ENCODE measurements at places on chromosomes 4 and X.

DNA sequence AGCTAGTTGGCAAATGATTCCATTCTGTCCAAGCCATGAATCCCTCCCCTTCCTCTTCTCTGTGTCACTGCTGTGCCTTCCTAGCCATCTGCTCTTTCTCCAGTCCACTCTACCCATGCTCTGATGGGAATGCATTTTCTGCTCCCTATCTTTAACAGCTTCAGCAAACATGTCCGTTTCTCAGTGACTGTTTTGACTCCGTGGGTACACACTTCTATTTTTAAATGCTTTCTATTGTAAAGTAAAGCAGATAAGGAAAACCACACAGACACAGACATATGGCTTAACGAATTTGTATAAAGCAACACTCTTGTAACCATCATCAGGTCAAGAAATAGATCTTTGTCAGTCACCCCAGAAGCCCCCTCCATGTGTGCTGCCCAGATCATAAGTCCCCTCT is 72.4 kb upstream of the KLHL13 start:
- DNase-seq: no peak

DNA sequence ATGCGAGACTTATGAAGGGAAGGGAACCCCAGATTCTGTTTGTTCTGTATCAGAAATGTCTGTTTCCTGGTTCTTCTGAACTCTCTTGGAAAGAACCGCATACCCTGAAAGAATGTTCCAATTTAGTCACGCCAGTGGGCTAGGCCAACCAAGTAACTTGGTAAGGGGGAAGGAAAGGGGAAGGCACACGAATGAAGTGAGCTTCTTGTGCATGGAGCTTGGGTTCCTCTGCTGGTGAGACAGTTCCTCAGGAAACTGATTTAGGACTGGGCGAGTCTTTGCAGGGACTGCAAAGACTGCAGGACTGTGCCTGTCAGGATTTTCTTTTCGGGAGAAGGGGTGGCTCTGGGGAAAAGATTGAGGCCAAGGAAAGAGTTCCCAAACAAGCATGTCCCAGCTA is 35.6 kb downstream of the FRMPD3 start:
- DNase-seq: no peak

GRCh38 chr4:132284910-132285426 is 864.1 kb upstream of the PCDH10 start:
- no peak for DNase-seq

GRCh38 chr4:152009031-152009670 is 248.3 kb upstream of the GATB start:
- no peak for DNase-seq

DNA sequence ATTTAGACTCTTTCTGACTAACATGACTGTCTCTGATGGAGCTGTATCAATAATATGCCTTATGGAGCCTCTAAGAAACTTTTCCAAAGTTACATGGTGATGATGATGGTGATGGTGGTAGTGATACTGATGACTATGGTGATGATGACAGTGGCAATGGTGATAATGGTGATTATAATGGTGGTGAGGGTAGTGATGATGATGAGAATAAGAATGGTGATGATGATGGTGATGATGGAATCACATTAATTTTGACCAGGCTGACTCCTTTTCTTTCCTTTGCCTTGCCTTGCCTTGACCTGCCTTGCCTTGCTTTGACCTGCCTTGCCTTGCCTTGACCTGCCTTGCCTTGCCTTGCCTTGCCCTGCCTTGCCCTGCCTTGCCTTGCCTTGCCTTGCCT is 31.7 kb upstream of the AREG start:
- no peak for DNase-seq

DNA sequence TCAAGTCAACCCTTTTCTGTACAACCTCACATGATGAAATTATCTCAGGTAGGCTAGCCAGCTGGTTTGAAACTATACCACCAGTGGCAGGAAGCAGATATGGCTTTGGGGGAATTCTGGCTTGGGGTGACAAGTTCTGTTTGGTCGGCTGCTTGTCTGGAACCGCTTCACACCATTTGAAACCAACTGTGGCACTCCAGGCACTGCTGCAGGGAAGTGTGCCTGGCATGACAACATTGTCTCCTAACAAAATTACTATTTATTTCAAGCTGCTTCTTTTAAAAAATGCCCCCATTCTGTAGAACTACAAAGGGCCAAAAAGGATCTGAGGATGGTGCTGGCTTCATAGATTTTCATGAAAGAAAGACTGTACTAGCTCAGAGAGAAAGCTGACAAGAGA is 37.1 kb upstream of the GPM6B start:
- DNase-seq: no peak

DNA sequence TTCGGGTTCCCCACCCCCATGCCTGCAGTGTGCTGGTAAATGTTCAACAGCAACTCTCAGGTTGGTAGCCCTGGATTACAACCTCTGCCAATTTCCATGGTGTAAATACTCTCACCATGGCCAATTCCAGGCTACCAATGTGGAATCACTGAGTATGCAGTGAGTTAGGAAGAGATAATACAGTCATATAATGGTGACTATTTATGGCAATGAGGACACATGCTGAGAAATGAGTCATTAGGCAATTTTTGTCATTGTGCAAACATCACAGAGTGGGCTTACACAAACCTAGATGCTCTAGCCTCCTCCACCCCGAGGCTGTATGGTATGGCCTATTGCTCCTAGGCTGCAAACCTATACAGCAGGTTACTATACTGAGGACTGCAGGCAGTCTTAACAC is 4.6 kb upstream of the CLDN24 start:
- no peak for DNase-seq

GRCh38 chr4:4601803-4602369 is 60.0 kb upstream of the STX18 start:
- DNase-seq: no peak

DNA sequence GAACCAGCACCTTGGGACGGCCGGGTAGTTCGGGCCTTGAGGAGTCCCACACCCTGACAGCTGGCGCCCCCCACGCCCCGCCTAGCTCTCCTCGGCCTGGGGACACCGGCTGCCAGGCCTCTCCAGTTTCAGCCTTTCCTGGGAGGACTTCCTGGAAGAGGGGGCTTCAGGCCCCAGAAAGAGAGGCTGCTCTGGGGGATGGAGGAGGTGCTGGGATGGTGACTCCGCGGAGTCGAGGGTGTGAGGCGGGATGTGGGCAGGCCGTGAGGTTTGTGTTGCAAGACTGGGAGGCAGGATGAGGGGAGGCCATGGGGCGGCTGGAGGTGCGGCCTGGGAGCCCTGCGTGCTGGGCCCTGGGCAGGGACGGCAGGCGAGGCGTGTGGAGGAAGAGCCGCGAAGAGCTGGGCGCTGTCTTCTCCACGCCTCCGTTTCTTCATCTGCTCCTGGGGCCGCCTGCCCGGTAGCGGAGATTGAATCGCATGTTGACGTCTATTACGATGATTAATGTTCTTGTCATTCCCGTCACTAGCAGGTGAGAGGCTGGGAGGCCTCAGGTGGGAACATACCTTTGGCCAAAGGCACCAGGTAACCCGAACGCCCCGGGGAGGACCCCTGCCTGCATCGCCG is 918 bp upstream of the FGFRL1 start:
- DNase-seq: peak; percentile 83

DNA sequence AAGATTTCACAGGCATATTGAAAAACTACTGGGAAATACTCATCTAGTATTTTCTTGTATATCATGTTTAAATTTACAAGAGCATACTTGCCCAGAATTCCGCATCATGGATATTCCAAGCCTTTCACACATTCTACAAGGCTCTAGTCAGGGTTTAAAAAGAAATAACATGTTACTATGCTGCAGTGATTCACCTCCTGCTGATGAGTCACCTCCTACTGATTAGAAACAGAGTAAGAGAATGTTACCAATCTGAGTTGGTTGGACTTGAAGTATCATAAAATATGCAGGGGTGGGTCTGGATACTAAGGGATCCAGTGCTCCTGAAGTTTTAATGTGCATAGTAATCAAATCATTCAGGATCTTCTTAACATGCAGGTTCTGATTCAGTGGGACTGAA is 192.0 kb upstream of the ANK2 start:
- DNase-seq: no peak

DNA sequence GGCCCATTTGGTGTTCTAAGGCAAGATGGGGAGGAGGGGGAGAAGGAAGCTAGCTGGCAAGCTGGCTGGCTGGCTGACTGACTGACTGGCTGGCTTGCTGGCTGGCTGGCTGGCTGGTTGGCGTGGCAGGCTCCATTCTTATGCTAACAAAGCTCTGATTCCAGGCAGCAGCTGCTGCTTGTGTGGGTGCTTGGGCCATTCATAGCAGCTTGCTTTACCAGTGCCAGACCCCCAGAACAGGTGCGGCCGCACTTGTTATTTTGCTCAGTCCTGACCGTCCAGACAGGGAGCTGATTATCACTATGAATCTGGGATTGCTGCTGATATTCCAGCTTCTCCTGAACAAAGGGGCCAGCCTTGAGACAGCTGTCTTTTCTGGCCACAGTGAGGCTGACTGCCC is 131.2 kb upstream of the PAK3 start:
- DNase-seq: no peak

DNA sequence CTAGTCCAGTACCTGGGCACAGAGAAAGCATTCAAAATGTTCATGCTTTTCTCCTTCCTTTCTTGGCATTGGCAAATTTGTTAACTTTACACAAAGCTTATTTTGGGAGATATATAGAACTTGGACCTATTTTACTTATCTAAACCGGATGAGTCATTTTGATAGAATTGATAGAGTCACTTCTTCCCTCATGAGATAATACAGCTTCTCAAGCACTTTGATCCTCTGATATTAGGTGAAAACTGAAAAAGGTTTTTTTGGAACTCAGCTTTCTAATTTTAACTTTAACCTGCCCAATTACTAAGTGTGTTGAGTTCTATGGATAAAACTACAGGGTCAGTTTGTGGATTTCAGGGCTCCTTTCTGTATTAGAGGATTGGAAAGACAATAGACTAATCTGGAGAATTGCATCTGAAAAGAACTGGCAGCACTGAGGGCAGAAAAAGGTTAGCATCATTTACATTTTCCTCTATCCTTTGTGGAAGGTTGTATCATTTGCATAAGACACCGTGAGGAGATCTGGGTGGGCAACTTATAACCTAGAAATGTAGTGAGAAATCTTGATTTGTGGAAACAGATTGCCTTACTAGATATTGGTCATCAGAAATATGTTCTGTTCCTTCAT is 2.4 kb downstream of the WDR44 start:
- DNase-seq: no peak

GRCh38 chr4:144723471-144723870 is 77.5 kb downstream of the HHIP start:
- DNase-seq: no peak

- DNase-seq: no peak
Observed at GRCh38 chrX:13381514-13381913, 61.7 kb upstream of the ATXN3L start.

DNA sequence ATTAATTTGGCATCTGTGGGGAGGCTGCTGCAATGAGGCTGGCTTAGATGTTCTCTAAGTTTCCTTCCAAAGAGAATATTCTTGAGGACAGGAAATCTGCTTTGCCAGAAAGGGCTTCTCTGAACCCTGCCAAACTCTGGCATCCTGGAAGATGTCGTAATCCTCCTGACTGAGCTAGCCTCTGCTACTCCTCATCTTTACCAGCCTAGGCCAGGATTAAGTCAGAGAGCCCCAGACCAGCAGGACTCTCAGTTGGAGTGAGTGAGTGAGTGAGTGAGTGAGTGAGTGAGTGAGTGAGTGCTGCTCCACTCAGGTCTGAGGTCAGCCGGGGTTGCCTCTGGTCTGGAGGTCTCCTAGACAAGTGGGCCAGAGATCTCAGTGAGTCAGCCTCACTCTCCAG is 104.9 kb upstream of the SOD3 start:
- DNase-seq: no peak

DNA sequence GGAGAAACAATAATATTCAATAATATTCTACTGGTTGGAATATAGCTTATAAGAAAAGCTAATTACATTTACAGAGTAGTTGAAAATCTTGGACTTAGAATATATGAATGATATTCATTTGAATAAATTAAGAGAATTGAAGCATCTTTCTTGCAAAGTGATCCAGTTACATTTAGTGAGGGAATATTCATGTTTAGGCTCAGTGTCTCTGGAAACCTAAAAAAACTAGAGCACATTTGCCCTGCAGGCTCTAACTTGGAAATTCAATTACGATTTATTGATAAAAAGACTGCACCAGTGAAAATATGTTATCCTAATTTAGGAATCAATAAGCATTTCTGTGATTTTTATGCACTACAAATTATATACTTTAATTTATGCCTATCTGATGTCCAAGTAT is 58.3 kb upstream of the RAP1GDS1 start:
- no peak for DNase-seq

- DNase-seq: no peak
Observed at GRCh38 chrX:39473812-39474211, 623.9 kb downstream of the BCOR start.

- no peak for DNase-seq
Observed at GRCh38 chr4:73742490-73743160, 2.3 kb downstream of the CXCL8 start.

DNA sequence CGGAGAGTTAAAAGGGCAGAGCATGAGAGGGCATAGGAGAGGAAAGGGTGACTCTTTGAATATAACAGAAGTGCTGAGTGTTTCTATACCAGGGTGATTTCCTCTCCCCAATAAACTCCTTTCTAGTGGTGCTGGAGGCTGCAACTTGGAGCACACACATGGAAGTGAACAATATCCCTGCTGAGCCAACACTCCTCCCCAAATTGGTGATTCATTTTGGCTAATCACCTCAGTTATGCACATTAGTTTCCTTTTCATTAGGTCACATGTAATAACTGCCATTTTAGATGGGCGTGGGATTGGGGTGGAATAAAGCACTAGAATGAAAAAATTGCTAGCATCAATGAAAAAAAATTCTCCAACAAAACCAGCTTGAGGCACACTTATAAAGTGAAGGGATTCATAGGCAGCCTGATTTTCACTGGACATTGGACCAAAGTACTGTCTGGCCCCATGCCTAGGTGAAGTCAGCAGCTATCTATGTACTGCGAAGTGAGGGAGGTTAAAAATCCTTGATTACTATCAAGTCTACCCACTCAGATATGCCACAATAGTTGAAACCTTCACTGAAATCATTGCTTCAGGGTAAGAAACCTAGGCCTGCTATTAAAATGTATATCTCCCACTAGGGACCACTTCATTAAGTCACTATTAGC is 174.0 kb downstream of the GLUD2 start:
- DNase-seq: no peak

DNA sequence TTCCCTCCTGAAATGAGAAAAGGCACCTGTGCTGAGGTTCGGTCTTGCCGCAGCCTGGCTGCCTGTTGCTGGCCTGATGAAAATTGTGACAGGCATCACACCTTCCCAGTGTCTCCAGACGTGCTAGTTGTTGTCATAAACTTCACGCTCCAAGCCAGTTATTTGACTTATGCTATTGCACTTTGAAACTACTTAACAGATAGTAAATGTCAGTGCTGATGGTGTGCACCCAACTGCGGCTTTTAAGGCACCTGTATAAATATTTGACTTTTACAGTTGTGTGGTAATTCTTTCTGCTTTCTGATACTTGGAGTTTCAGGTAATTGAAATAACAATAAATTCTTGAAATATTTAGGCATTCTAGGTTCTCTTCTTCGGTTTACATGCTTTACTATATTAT is 1.8 kb downstream of the WWC2 start:
- DNase-seq: no peak

DNA sequence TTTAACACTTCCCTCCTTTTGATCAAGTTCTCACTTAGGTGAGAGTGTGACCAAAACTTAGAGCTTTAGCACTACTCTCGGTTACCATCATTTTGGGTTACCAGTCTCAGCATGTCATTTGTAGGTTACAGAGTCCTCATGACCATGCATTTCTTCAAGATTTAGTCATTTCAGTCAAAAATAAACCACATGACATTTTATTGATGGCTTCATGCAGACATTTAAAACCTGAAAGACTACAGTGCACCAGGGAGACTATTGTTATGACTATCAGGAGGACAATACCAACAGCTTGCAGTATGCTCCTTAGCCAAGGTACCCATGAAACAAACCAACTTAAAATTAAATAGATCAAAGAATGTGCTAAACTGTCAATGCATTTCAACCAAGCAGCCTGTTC is 498.1 kb upstream of the FSTL5 start:
- no peak for DNase-seq
